ENCODE measurements at places on chromosomes 2 and 18.

GRCh38 chr18:7805096-7805495 lies 238.0 kb downstream of the PTPRM start:
- DNase-seq = no peak

- DNase-seq = no peak
Observed at GRCh38 chr2:33321236-33321771, 155.1 kb upstream of the RASGRP3 start.

GRCh38 chr2:128817813-128818212 lies 499.1 kb upstream of the HS6ST1 start:
- DNase-seq = no peak

GRCh38 chr2:46540496-46541331 lies 61.3 kb downstream of the TMEM247 start:
- DNase-seq = no peak

GRCh38 chr2:160492401-160493226 lies 993 bp downstream of the RBMS1 start:
- DNase-seq = no peak

DNA sequence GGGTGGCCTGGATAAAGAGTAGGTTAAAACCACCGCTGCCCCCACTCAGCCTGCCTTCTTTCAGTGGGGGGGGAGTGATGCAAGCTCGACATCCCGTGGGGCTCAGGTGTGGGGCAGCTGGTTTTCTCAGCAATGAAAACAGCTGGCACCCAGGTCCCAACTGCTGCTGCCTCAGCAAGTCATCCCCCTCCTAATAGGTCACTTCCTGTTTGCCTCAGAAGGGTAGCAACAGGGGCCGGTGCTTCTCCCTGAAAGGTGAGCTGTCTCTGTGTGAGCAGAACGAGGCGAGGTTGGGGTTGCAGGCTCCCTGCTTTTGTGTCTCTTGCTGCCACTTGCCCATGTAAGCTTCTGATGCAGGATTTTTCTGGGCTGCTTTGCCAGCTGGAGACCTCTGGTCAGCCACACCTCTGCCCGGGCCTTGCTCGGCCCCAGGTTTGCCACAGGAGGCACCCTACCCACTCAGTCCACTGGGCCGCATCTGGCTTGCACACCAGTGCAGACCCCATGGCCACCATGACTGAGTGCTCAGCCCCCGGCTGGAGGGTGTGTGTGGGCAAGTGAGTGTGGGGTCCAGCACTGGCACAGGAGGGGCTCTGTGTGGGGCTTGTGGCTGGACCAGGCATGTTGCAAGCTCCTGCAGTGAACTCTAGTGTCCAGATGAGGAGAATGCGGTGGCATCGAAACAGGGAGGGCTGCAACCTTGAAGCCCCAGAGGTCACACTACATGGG lies 11.5 kb upstream of the ASB1 start:
- no peak for DNase-seq

GRCh38 chr2:82007071-82007664 lies 1702.6 kb upstream of the LRRTM1 start:
- DNase-seq = no peak

GRCh38 chr2:137826373-137827372 lies 137.6 kb upstream of the HNMT start:
- no peak for DNase-seq

- DNase-seq = no peak
Observed at GRCh38 chr2:203594541-203594940, 59.4 kb upstream of the RAPH1 start.

- DNase-seq = no peak
Observed at GRCh38 chr18:50289108-50289443, 1.6 kb upstream of the CXXC1 start.

DNA sequence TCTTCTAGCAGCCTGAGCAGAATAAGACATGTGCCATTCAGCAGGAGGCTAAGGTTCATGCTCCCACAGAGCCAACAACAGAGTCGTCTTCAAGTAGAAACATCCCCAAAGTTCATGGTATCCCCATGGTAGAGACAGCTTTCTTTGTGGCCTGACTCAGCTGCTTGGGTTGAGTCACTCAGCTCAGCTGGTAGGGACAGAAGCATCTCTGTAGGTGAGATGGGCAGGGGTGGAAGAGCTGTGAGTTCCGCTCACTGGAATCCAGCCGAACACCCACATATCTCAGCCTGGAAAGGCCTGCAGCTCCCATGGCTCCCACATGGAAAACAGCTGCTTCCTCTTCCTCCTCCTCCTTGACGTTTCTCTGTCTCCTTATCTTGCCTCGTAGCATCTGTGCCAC lies 792.7 kb downstream of the RNF144A start:
- DNase-seq = no peak

DNA sequence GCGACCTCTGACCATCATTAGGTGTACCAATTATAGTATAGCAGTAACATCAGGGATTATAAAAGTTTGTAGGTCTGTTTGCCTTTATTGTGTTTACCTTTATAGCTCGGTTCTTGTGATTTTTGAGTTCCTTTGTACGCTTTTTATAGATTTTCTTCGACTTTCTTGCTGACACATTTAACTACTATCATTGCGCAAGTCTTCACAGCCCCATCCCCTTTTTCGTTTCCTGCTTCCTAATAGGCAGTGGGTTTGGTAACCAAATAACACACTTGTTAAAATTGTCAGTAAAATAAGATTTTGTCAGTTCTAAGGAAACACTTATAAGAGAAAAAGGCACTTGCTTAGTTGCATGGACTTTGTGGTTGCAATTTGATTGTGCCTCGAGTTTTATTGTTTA lies 541.5 kb downstream of the LRP1B start:
- DNase-seq = no peak
